CD4-positive, alpha-beta T cell (primary cell): ENCODE measurements at places on chromosomes 6 and 20. TPM values are rescaled to one million over a fixed set of nuclear protein-coding genes. Genes with fewer than 3 reads are reported as not detected.
A peak's percentile ranks its signal among the peaks of the same experiment; 100 is the strongest.

The C6orf58 gene
- not detected for total RNA-seq

- H3K4me1 ChIP-seq, result no peaks in the 10 kb centered on the region
- no peaks in the 10 kb centered on the region for H3K36me3 ChIP-seq
- no peak overlapping the region for H3K27ac ChIP-seq
These were observed 197.5 kb downstream of the OTOR start for GRCh38 chr20:16945619-16946018.

- H3K4me3 ChIP-seq, result no peak overlapping the region
- no peaks in the 10 kb centered on the region for H3K36me3 ChIP-seq
- H3K4me1 ChIP-seq, result no peaks in the 10 kb centered on the region
- no peak overlapping the region for H3K27ac ChIP-seq
- no peak for DNase-seq
These were observed 20.7 kb downstream of the LRRC1 start for GRCh38 chr6:53815381-53816119.

DNA sequence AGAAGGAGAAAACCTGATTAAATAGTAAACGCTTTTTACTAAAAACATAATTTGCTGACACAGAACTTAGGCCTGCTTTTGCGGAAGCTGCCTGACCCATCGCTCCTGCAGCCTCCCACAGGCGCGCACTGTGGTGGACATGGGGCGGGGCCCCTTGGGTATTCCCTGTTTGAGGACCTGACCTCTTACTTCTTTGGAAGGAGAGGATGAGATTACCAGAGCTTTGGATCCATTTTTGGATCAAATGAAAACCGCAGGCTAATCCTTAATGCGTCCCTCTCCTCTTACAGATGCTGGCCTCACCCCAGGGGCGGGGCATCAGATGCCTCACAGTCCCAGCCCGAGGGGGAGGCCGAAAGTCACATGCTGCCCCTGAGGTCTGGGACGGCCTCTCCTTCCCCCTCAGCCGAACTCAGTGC lies 151.0 kb downstream of the SCML4 start:
- H3K4me3 ChIP-seq, result no peak overlapping the region
- H3K27me3 ChIP-seq, result no peaks in the 10 kb centered on the region
- H3K36me3 ChIP-seq, result no peaks in the 10 kb centered on the region
- no peak overlapping the region for H3K27ac ChIP-seq
- no peak for DNase-seq

- peak; percentile 3 for DNase-seq
- H3K4me3 ChIP-seq, result no peak overlapping the region
- H3K27me3 ChIP-seq, result no peaks in the 10 kb centered on the region
- peaks cover 27% of the 10 kb centered on the region for H3K4me1 ChIP-seq
- peak overlapping the region; percentile 10 for H3K27ac ChIP-seq
- no peaks in the 10 kb centered on the region for H3K36me3 ChIP-seq
These were observed 148.0 kb downstream of the TMEM200A start for GRCh38 chr6:130513770-130514169.

DNA sequence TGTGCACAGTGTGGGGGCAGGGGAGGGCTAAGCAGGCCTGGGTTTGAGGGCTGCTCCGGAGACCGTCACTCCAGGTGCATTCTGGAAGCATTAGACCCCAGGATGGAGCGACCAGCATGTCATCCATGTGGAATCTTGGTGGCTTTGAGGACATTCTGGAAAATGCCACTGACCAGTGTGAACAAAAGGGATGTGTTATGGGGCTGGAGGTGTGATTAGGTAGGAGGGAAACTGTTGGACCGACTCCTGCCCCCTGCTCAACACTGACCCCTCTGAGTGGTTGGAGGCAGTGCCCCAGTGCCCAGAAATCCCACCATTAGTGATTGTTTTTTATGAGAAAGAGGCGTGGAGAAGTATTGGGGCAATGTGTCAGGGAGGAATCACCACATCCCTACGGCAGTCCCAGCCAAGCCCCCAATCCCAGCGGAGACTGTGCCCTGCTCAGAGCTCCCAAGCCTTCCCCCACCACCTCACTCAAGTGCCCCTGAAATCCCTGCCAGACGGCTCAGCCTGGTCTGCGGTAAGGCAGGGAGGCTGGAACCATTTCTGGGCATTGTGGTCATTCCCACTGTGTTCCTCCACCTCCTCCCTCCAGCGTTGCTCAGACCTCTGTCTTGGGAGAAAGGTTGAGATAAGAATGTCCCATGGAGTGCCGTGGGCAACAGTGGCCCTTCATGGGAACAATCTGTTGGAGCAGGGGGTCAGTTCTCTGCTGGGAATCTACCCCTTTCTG lies 44.0 kb upstream of the TTPAL start:
- no peak for DNase-seq
- no peaks in the 10 kb centered on the region for H3K36me3 ChIP-seq
- no peaks in the 10 kb centered on the region for H3K27me3 ChIP-seq
- H3K4me1 ChIP-seq, result no peaks in the 10 kb centered on the region
- no peak overlapping the region for H3K27ac ChIP-seq
- no peak overlapping the region for H3K4me3 ChIP-seq
